ENCODE measurements at places on chromosomes 12 and 14. TPM values are rescaled to one million over a fixed set of nuclear protein-coding genes. Genes with fewer than 3 reads are reported as not detected.

DNA sequence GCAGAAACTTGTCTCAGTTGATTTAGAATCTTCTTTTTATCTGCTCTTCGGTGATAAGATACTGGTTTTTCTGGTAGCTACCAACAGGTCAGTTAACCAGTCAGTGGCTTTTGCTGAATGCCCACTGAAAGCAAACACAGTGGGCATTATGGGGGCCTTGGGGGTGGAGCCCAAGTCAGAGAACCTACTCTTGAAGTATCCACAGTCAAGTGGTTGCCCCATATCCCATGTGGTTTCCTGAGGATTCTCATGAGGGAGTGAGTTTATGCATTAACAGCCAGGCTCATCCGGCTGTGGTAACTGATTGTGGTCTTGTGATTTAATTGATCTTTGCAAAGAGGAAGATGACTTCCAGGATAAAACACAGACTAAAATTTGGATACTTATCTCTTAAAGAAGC, 83.7 kb downstream of the ST8SIA1 start:
- H3K27ac ChIP-seq: no peak overlapping the region
- H3K4me1 ChIP-seq: no peaks in the 10 kb centered on the region
- H3K36me3 ChIP-seq: no peaks in the 10 kb centered on the region
- H3K27me3 ChIP-seq: no peaks in the 10 kb centered on the region
- H3K4me3 ChIP-seq: no peak overlapping the region

DNA sequence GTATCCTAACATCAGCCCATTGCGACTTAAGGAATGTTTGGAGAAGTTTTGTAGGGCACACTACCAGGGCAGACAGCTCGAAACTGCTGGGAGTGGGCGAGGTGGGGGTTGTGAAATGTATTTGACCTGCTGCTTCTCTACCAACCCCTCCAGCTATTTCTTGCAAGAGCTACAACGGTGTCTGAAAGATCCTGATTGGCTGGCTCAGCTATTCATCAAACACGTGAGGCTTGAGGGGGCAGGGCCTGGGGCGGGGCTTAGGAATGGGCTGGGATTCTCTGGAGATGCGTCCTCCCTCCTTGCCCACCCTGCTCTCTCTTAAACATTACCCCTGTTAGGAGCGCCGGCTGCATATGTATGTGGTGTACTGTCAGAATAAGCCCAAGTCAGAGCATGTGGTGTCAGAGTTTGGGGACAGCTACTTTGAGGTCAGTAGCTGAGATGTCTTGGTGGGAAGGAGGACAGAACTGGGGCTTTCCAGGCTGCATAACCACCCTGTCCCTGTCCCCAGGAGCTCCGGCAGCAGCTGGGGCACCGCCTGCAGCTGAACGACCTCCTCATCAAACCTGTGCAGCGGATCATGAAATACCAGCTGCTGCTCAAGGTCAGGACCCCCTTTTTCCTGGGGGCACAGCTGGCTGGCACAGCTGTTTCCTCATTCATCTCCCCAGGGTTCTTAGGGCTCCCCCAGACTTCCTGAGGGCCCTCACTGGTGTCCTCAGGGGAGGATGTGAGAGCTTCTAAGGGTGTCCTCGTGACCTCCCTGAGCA, 3.1 kb downstream of the ARHGEF25 start:
- H3K4me3 ChIP-seq: no peak overlapping the region
- peak; percentile 76 for DNase-seq
- peaks cover 21% of the 10 kb centered on the region for H3K4me1 ChIP-seq
- H3K27ac ChIP-seq: no peak overlapping the region
- H3K27me3 ChIP-seq: 0 out of 2 replicates have a peak, but pooled peaks cover 2% of the 10 kb centered on the region

- no peaks in the 10 kb centered on the region for H3K27me3 ChIP-seq
Observed at GRCh38 chr14:71474301-71475265, 457.6 kb upstream of the RGS6 start.

GRCh38 chr12:113880988-113881962, 84.8 kb downstream of the RBM19 start:
- H3K4me3 ChIP-seq: no peak overlapping the region
- H3K27ac ChIP-seq: no peak overlapping the region
- peaks cover under 1% of the 10 kb centered on the region for H3K4me1 ChIP-seq

GRCh38 chr12:102322254-102322653, 124.6 kb upstream of the PMCH start:
- no peaks in the 10 kb centered on the region for H3K4me1 ChIP-seq
- H3K27me3 ChIP-seq: no peaks in the 10 kb centered on the region
- DNase-seq: no peak
- H3K36me3 ChIP-seq: no peaks in the 10 kb centered on the region
- no peak overlapping the region for H3K4me3 ChIP-seq

GRCh38 chr12:101018540-101018939, 191.5 kb downstream of the SLC5A8 start:
- H3K27me3 ChIP-seq: no peaks in the 10 kb centered on the region
- peaks cover 31% of the 10 kb centered on the region for H3K4me1 ChIP-seq
- DNase-seq: peak; percentile 52
- H3K36me3 ChIP-seq: no peaks in the 10 kb centered on the region

DNA sequence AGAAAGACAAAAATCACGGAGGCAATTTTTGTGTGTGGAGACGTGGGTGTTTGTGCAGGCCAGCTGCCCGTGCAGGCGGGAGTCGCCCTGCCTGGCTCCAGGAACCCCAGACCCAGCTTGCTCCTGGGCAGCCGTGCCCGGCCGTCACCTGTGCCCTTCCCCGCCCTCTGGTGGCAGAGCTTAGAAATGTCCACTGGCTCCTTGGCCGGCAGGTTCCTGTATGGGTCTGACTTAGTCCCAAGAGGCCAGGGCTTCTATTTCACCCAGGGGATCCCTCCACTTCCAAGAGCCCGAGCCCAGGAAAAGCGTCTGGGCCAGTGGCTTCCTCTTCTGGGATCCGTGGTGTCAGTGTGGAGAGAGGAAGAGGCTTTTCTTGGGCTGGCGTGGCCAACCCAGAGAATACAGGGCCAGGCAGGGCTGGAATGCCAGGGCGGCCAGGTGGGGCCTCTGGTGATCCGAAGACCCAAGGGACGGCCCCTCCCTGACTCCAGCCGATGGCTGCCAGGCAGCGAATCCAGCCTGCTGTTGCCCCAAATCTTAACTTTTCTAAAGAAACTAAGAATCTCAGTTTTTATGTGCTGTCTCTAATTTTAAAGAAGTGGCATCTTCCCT, 120.9 kb downstream of the TMEM132C start:
- H3K36me3 ChIP-seq: no peaks in the 10 kb centered on the region
- H3K4me1 ChIP-seq: no peaks in the 10 kb centered on the region
- DNase-seq: no peak
- H3K27me3 ChIP-seq: no peaks in the 10 kb centered on the region

DNA sequence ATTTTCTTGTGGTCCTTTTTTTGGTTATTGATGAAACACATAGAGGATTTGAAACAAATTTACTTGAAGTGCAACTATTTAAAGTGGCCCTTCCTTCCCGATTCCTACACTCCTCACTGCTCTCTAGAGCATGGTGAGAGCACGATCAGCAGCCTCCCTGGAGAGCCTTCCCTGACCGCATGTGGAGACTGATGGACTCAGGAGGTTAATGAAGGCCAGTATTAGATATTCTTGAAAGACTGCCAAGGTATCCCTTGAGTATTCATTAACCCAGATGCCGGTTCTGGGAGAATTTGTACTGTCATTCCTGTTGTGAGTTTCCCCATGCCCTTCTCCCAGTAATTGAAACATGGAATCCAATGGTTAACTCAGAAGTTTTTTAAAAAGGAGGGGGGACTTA, 102.8 kb upstream of the FGD4 start:
- no peaks in the 10 kb centered on the region for H3K4me1 ChIP-seq
- no peaks in the 10 kb centered on the region for H3K36me3 ChIP-seq
- no peaks in the 10 kb centered on the region for H3K27me3 ChIP-seq
- H3K4me3 ChIP-seq: no peak overlapping the region
- DNase-seq: no peak

Gene FAM90A1
- not detected for total RNA-seq

Gene AVPR1A
- 0.21 TPM for total RNA-seq

Gene KRT6A
- not detected for total RNA-seq

Gene PDE3A
- total RNA-seq: 0.13 TPM

Gene CMKLR1
- not detected for total RNA-seq
